ENCODE measurements at places on chromosomes 3 and 15. TPM values are rescaled to one million over a fixed set of nuclear protein-coding genes. Genes with fewer than 3 reads are reported as not detected.

The CHRFAM7A gene
- under 0.01 TPM for total RNA-seq

The CTXND1 gene
- not detected for total RNA-seq

The CD276 gene
- 81.2 TPM for total RNA-seq

The ADGRG7 gene
- not detected for total RNA-seq

The ISLR2 gene
- not detected for total RNA-seq

The BFSP2 gene
- not detected for total RNA-seq

The HHATL gene
- not detected for total RNA-seq

The RNF168 gene
- total RNA-seq = 17.1 TPM

The SLC22A13 gene
- 0.43 TPM for total RNA-seq

The GOLGA8T gene
- under 0.01 TPM for total RNA-seq

The MYH15 gene
- under 0.01 TPM for total RNA-seq

The CYP1A2 gene
- not detected for total RNA-seq

The CASR gene
- total RNA-seq = not detected

The PCOLCE2 gene
- under 0.01 TPM for total RNA-seq

The INSYN1 gene
- under 0.01 TPM for total RNA-seq

Data from fibroblast of villous mesenchyme (primary cell).